Lung (tissue), 17 donors: ENCODE measurements at places on chromosomes 13 and 19. TPM values are rescaled to one million over a fixed set of nuclear protein-coding genes. Genes with fewer than 3 reads are reported as not detected.

The ZNF835 gene
- total RNA-seq, result 3.2 TPM

The NR2C2AP gene
- total RNA-seq, result 18.6 TPM

- H3K4me1 ChIP-seq, result no peaks in the 10 kb centered on the region
- no peak for DNase-seq
- H3K27me3 ChIP-seq, result no peaks in the 10 kb centered on the region
- no peaks in the 10 kb centered on the region for H3K36me3 ChIP-seq
Measured at GRCh38 chr13:46909042-46909441, 12.2 kb upstream of the HTR2A start.

- no peak overlapping the region for H3K4me3 ChIP-seq
- H3K27ac ChIP-seq, result no peak overlapping the region
- H3K36me3 ChIP-seq, result no peaks in the 10 kb centered on the region
- H3K27me3 ChIP-seq, result no peaks in the 10 kb centered on the region
- H3K4me1 ChIP-seq, result no peaks in the 10 kb centered on the region
Measured at GRCh38 chr13:26526702-26527216, 30.7 kb upstream of the WASF3 start.

GRCh38 chr19:21202865-21203494, 61.1 kb downstream of the ZNF431 start:
- peak; percentile 75 for DNase-seq
- H3K27me3 ChIP-seq, result no peaks in the 10 kb centered on the region
- no peaks in the 10 kb centered on the region for H3K36me3 ChIP-seq
- no peak overlapping the region for H3K4me3 ChIP-seq

DNA sequence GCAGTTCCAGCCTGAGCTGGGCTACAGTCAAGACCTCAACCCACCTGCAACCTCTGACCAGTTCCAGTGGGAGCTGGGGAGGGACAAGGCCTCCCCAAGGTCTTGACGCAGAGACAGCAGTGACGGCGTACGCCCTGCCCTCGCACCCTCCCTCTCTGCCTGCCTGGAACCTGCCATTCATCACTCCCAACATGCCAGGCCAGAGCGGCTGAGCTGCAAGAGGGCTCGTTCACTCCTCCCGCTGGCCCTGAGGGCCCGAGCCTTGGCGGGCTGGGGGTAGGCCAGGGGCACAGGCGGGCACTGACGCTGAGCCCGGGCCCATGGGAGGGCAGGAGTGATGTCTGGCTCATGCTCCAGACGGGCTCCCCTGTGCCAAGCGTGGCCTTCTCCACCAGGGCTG, 8.2 kb downstream of the NDUFA11 start:
- H3K27ac ChIP-seq, result no peak overlapping the region
- DNase-seq, result no peak
- H3K27me3 ChIP-seq, result no peaks in the 10 kb centered on the region
- H3K36me3 ChIP-seq, result peaks cover 12% of the 10 kb centered on the region
- H3K4me1 ChIP-seq, result peaks cover 5% of the 10 kb centered on the region

DNA sequence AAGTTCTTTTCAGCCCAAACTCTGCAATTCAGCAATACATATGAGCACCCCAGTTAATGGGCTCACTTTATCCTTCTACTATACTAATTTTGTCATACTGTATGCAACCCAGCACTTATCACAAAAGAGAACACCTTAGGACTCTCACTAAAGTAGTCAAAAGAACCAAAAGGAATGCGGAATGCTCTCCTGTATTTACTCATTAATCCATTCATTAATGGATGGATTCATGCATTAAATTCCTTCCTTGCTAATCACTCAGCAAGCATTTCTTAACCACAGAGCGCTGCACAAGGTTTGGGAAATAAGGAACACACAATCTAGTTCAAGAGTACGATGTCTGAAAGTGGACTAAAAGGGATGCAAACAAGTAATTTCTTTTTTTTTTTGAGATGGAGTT, 12.8 kb upstream of the DOCK9 start:
- H3K27ac ChIP-seq, result no peak overlapping the region
- no peak overlapping the region for H3K4me3 ChIP-seq
- H3K27me3 ChIP-seq, result no peaks in the 10 kb centered on the region
- no peak for DNase-seq
- no peaks in the 10 kb centered on the region for H3K4me1 ChIP-seq

GRCh38 chr19:16026756-16027155, 49.5 kb upstream of the TPM4 start:
- H3K27ac ChIP-seq, result no peak overlapping the region
- no peaks in the 10 kb centered on the region for H3K36me3 ChIP-seq
- H3K4me3 ChIP-seq, result no peak overlapping the region
- no peaks in the 10 kb centered on the region for H3K27me3 ChIP-seq
- DNase-seq, result no peak

DNA sequence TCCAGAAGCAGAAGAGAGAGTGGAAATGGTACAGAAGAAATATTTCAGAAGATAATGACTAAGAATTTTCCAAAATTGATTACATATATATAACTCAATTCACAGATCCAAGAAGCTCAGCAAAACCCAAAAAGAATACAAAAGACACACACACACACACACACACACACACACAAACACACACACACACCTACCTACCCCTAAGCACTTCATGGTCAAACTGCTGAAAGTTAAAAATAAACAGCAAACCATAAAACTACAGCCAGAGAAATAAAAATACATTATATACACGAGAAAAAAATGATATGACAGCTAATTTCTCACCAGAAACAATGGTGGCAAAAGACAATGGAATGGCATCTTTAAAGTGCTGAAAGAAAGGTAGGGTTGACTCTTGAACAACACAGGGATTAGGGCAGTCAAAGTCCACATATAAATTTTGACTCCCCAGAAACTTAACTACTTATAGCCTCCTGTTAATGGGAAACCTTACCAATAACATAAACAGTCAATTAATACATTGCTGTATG, 49.2 kb downstream of the DIAPH3 start:
- no peak for DNase-seq
- no peaks in the 10 kb centered on the region for H3K27me3 ChIP-seq
- no peak overlapping the region for H3K27ac ChIP-seq
- H3K4me3 ChIP-seq, result no peak overlapping the region
- H3K4me1 ChIP-seq, result no peaks in the 10 kb centered on the region
- no peaks in the 10 kb centered on the region for H3K36me3 ChIP-seq

GRCh38 chr13:59666504-59666903, 497.2 kb downstream of the DIAPH3 start:
- peak; percentile 52 for DNase-seq
- peaks cover 12% of the 10 kb centered on the region for H3K4me1 ChIP-seq
- no peak overlapping the region for H3K27ac ChIP-seq
- no peaks in the 10 kb centered on the region for H3K27me3 ChIP-seq
- no peaks in the 10 kb centered on the region for H3K36me3 ChIP-seq

The SWSAP1 gene
- 1.1 TPM for total RNA-seq

GRCh38 chr19:13396250-13397080, 109.8 kb downstream of the CACNA1A start:
- H3K4me1 ChIP-seq, result no peaks in the 10 kb centered on the region
- no peaks in the 10 kb centered on the region for H3K36me3 ChIP-seq
- no peak overlapping the region for H3K27ac ChIP-seq
- H3K27me3 ChIP-seq, result no peaks in the 10 kb centered on the region

DNA sequence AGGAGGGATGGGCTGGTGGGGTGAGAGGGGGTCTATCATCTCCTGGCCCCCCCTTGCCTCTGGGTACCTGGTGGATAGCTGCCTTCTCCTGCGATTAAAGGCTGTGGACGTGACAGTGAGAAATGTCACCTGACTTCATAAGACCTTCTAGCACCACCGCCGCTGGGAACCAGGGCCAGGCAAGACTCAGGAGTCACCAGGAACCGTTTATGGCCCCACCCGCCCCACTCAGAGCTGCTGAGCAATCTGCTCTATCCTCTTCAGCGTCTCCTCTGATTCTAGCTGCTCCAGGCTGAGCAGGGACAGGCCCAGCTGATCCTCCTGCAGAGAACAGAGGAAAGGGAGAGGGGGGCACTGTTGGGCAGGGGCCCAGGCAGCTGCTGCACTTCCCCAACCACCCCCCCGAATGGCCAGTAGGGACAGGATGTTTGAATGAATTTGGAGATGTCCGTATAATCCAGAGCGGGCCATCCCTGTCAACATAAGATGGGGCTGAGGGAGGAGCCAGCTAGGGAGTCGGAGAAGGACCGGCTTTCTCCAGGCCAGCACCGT, 10.9 kb downstream of the KLC3 start:
- H3K4me3 ChIP-seq, result no peak overlapping the region
- no peak for DNase-seq
- H3K36me3 ChIP-seq, result peaks cover 23% of the 10 kb centered on the region
- no peaks in the 10 kb centered on the region for H3K27me3 ChIP-seq

The ZNF566 gene
- total RNA-seq, result 21.9 TPM

The HIF3A gene
- 315 TPM for total RNA-seq

DNA sequence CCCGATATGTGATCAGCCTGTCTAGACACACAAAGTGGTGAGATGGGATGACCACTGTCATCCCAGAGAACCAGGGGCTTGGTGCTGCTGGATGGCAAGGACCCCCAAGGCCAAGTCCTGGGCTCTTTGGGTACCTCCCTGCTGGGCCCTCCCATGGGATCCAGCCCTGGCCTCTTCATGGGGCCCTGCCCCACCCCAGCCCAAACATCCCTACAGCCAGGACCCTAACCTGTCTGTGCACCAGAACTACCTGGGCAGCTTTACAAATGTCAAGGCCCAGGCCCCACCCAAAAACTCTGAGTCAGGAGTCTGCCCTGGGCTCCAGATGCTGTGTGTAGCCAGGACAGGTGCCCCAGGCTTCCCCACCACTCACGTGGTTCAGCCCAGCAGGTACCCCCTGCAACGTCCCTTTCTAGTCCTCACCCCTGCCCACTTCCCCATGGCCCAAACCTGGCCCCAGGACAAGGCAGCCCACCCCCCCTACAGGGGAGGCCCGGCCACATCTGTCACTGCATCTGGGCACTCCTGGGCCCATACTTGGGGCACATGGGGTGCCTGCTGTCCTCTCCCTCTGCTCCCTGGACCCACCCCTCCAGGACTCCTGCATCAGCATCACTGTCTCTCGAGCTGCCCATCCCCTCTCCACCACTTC, 233.5 kb downstream of the TUBA3C start:
- no peak for DNase-seq
- no peaks in the 10 kb centered on the region for H3K4me1 ChIP-seq
- no peak overlapping the region for H3K4me3 ChIP-seq
- H3K36me3 ChIP-seq, result no peaks in the 10 kb centered on the region
- H3K27me3 ChIP-seq, result no peaks in the 10 kb centered on the region
- no peak overlapping the region for H3K27ac ChIP-seq

- no peak for DNase-seq
- no peaks in the 10 kb centered on the region for H3K36me3 ChIP-seq
- peaks cover 2% of the 10 kb centered on the region for H3K4me1 ChIP-seq
Measured at GRCh38 chr19:31801611-31802010, 452.4 kb upstream of the TSHZ3 start.

The STK11 gene
- 58.3 TPM for total RNA-seq

DNA sequence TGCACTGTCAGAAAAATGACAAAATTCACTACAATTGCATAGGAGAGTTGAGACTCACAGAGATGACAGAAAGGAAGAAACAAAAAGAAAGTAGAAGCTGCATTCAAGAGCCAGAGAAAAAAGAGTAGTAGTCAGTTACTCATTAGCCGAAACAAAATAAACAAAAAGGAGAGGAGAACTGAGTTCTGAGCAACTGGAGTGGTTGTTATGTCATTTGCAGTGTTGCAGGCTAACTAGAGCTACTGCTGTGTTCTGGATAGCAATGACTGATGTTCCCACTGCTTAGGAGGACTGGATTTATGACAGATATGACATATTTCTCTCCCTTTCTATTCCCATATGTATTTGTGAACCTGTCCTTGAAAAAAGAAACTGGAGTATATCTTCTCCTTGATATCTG, 482.6 kb downstream of the RFC3 start:
- no peak for DNase-seq
- H3K36me3 ChIP-seq, result no peaks in the 10 kb centered on the region
- no peaks in the 10 kb centered on the region for H3K27me3 ChIP-seq
- no peak overlapping the region for H3K4me3 ChIP-seq

The NFIX gene
- total RNA-seq, result 190 TPM

- peak overlapping the region; percentile 44 for H3K27ac ChIP-seq
- H3K4me1 ChIP-seq, result no peaks in the 10 kb centered on the region
- DNase-seq, result peak; percentile 27
- no peak overlapping the region for H3K4me3 ChIP-seq
- no peaks in the 10 kb centered on the region for H3K27me3 ChIP-seq
- H3K36me3 ChIP-seq, result no peaks in the 10 kb centered on the region
Measured at GRCh38 chr19:51407511-51408131, 9.8 kb downstream of the SIGLEC10 start.

DNA sequence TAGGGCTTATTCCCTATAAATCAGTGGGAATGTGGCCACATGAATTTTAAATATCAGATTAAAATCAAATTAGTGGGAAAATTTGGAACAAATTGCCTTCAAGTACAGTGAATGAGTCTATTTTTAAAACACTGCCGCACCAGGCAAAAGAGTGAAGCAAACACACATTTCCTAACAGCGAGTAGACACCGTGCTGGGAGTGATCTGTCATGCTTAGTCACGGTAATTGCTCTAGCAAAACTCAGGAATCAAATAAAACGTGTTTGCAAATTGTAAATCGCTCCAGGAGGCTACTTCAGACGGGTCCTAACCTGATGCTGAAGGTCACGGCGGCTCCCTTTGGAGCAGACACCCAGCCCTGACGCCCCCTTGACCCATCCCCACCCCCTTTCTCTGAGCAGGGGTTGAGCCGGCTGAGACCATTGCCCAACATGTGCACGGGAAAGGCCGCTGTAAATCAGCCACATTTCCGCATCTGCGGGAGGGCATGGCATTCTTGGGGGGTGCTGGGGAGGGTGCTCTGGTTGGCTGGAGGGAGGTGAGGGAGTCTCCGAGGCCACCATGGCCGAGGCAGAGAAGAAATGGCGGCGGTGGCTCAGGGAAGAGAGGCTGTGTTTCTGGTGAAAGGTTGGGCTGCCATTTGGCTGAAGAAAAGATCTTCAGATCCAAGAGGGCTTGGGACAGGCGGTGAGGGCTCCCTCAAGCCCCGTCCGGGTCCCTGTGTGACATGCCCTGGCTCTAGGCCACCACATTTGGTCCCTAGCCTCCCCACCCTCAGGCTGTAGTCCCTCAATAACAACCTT, 8.9 kb downstream of the CEBPA start:
- H3K27me3 ChIP-seq, result no peaks in the 10 kb centered on the region
- peak; percentile 72 for DNase-seq
- no peaks in the 10 kb centered on the region for H3K36me3 ChIP-seq
- H3K27ac ChIP-seq, result peak overlapping the region; percentile 88
- no peak overlapping the region for H3K4me3 ChIP-seq
